ENCODE measurements at places on chromosomes 13 and 19. TPM values are rescaled to one million over a fixed set of nuclear protein-coding genes. Genes with fewer than 3 reads are reported as not detected.

TLE2 gene
- total RNA-seq: 2.4 TPM

ZNF99 gene
- total RNA-seq: not detected

DCT gene
- not detected for total RNA-seq

ZNF69 gene
- not detected for total RNA-seq

KCNJ14 gene
- 0.55 TPM for total RNA-seq

PRX gene
- 2.0 TPM for total RNA-seq

CBY2 gene
- total RNA-seq: not detected

GPR183 gene
- total RNA-seq: not detected

RASGRP4 gene
- not detected for total RNA-seq

NCR1 gene
- total RNA-seq: not detected

SLC15A1 gene
- not detected for total RNA-seq

RFX2 gene
- 10.0 TPM for total RNA-seq

DNA sequence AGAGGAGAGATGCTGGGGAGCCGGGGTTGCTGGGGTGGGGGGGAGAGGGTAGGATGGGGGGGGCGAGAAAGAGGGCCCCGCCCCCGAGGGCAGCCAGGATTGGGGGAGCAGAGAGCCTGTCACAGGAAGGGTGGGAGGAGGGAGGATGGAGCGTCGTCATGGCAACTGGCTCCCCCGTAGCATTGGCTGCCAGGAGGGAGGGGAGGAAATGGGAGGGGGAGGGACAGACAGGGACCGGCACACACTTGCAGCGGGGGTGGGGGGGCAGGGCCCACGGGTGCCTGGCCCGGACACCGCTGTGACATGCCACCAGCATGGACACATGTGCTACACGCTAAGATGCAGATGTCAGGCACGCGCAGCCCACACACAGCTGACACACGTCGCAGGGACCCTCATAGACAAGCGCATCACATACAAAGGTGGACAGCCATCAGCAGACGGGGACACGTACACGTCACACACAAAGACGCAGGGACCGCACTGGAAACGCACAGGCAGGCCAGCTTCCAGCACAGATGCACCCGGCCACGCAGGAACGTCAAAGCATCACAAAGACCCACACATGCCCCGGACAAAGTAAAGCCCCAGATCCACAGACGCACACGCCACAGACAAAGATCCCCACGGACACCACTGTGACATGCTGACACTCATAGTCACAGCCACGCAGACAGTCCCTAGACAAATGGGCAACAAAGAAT, at the start of gene LMTK3:
Gene LMTK3, minus strand, starts transcription at position 36 of the 704 bp plus-strand sequence. CDS start 259 bp downstream, outside the sequence.
- peak; percentile 22 for DNase-seq

- DNase-seq: no peak
Measured at GRCh38 chr19:29561601-29562000, 35.8 kb downstream of the VSTM2B start.

GRCh38 chr19:30682999-30683536, 310.9 kb downstream of the ZNF536 start:
- DNase-seq: peak; percentile 79

GRCh38 chr13:19845758-19846157, 17.7 kb downstream of the ZMYM5 start:
- peak; percentile 94 for DNase-seq

DNA sequence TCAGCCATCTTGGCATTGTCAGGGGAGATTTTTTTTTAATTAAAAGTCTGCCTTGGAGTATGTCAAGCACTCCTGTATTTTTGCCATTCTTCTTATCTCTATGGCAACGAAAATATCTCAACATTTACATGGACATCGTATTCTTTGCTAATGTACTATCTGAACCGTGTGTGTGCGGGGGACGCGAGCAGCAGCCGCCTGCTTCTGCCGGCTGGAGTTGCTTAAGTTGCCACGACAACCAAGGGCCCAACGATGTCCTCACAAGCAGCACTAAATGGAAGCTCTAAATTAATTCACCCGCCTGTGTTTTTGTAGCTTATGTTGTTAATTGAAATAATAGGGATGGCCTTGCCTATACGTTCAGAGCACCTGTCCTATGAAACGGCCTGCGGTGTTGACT, 309.5 kb downstream of the TEX29 start:
- DNase-seq: no peak

DNA sequence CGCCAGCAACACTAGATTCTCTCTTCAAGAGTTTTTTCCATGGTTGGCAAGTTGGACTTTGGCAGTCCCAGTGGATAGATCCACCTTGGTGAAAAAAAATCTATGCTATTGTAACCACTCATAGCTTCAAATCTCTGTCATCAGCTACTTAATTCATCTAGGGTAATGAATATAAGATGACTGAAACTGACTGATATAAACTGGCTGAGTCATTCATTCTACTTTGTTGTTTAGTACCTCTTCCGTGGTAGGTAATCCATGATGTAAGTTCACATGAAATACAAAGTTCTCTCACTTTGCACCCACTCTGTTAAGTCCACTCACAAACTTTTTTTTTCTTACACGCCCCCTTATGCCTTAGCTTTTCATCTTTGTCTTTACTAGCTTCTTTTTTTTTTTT, 1381.5 kb downstream of the SLITRK5 start:
- DNase-seq: no peak

DNA sequence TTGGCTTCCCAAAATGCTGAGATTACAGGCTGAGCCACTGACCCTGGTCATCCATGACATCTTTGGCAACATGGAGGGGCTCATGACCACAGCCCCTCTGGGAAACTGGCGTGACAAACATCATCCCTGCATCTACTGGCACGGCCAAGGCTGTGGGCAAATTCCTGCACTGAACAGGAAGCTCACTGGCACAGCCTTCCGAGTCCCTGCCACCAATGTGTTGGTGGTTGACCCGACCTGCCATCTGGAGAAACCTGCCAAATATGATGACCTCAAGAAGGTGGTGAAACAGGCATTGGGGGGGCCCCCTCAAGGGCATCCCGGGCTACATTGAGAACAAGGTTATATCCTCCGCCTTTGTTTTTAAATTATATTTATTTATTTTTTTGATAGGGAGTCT, 8.9 kb upstream of the ACP5 start:
- DNase-seq: no peak

DNA sequence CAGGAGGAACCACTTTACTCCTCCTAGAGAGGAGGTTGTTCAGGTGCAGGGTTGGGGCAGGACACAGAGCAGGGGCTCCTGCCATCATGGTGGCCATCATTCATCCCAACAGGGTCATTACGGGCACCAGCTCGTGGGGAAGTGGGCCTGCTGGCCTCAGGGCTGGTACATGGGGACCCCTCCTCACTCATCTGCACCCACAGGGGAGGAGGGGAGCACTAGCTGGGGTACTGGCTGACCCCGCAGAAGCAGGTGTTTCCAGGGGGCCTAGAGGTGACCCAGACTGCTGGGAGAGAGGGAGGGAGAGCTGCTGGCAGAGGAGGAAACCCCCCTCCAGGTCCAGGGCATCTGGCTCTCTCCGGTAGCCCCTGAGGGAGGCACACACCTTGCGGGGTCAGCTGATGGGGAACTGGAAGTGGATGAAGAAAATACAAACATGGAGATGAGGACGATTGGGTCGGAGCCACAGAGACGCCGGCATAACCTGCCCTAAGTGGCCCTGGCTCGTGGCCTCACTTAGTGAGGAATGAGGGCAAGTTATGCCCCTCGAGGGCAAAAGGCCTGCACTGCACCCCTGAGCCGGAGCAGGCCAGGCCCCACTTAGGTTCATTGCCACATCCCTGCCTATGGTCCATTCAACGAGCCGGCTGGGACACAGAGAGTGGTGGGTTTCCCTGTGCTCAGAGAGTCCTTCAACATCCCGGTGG, 76.2 kb downstream of the SOX1 start:
- no peak for DNase-seq

GRCh38 chr19:1027650-1028061, 1.2 kb downstream of the CNN2 start:
- DNase-seq: peak; percentile 23

DNA sequence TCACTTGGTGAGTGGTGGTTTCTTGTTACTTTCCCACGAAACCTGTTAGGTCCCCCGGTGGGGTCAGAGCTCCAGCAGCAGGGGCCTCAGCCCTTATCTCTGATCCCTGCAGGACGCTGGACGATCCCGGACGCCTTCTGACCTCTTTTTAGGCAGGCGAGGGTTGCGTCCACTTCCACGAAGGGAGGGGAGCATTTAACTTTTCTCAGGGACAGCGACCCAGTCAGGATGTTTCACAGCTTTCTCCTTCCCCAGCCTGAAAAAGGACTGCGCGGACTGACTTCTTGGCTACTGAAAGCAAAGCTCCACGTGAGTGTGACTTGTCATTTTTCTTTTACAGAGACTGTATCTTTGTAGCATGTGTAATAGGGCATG, 692 bp downstream of the ZNF234 start:
- DNase-seq: no peak

DNA sequence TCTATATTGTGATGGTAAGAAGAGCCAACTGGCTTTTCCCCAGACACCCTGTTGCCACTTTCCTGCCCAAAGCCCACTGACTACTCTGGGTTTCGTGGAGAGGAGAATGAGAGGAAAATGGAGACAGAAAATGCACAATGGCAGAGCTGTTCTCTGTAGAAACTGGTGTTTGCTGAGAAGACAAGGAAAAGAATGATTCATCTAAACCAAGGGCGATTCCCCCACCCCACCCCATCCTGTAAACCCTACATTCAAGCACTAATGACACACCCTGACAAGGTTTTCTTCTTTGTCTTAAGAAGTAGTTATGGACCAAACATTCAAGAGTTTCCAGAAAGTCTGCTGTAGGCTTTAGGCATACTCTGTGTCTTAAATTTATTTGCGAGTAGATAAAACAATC, 68.8 kb downstream of the DOCK9 start:
- DNase-seq: peak; percentile 46

DNA sequence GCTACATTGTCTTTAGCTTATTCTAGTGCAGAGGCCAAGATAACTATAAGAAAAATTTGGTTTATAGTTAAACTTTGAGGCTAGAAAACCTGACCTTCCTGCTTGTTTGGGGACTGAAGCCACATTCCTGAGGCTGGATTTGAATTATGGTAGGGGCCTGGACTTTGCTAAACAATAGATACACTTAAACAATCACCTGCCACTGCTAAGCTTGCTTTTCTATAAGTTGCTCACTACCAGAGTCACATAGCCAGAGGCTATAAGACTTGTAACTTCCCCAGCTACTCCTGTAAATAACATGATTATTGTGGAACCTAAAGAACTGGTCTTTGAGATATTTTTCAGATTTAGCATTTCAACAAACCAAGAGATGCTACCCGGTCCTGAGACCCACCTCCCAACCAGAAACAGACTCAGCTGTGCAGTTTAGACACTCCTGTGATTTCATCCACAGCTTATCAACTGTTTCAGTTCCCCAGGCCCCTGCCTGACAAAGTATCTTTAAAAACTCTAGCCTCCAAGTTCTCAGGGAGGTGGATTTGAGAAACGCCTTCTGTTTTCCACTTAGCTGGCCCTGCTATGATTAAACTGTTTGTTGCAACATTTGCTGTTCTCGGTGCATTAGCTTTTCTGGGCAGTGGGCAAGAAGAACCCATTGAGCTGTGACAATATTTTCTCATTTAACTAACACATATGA, 77.7 kb downstream of the MIPEP start:
- DNase-seq: no peak

DNA sequence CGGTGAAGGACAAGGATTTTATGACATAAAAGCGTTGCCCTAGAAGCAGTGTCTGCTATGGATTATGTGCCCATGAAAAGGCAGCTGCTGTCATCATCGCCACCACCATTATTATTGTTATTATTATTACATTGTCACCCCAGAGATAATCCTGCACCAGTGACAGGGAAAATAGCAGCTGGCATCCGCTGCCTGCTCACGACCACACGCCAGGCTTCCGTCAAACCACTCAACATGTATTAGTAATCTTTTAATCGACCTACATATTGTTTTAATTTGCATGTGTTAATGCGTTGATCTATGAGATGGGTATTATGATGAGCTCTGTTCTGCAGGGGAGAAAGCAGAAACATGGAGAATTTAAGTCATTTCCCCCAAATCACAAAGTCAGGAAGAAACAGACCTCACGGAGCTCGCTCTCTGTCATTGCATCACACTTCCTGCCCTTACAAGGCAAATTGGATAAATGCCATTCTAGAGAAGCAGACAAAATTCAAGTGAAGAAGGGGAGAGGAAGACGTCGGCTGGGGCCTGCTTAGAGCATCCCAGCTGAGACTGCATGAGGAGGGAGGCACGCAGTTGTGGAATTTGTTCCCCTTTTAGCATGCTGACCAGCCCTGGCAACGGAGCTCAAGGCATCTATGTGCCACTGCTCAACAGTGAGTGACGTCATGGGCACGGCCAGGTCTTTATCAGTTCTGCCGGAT, at the start of gene FFAR3:
Gene FFAR3, plus strand, starts transcription at position 594 of the 707 bp plus-strand sequence. CDS start 431 bp downstream, outside the sequence.
- no peak for DNase-seq

DNA sequence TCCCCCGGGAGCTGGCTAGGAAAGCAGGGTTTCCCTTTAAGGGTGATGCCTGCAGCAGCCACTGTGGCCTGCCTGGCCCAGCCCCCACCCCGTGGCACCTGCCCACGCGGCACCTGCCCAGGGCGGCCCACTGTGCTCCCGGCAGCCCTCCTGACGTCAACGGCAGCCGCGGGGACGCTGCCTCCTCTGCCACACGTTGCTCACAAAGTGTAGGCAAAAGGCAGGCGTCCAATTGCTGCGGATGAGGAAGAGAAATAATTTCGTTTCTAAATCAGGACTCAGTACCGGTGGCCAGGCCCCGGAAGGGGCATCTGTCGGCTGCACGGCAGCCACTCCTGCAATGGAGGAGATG, 122.3 kb downstream of the URI1 start:
- DNase-seq: no peak

DNA sequence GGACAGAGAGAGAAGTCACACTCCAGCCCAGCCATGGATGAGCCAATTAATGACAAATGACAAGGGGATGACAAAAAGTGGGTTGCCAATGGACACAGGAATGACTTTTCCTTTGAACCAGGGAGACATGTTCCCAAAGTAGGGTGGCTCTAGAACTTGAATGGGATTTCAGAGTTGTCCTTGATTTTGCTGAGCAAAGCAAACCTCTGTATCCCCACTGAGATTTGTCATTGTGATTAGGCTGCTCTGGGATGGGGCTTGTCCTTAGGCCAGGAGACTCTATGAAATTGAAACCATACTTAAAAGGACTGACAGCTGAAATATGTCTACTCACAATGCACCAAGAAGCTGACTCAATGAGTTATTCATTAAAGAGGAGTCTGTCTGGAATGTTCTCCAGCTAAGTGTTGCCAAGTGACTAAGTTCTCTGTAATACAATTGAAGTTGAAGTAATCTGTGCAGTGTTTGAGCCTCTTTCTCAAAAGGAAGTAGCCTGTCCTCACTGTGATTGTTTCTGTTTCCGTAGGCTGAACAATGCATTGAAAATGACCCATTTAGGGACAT, 69.0 kb upstream of the PCDH9 start:
- peak; percentile 36 for DNase-seq

DNA sequence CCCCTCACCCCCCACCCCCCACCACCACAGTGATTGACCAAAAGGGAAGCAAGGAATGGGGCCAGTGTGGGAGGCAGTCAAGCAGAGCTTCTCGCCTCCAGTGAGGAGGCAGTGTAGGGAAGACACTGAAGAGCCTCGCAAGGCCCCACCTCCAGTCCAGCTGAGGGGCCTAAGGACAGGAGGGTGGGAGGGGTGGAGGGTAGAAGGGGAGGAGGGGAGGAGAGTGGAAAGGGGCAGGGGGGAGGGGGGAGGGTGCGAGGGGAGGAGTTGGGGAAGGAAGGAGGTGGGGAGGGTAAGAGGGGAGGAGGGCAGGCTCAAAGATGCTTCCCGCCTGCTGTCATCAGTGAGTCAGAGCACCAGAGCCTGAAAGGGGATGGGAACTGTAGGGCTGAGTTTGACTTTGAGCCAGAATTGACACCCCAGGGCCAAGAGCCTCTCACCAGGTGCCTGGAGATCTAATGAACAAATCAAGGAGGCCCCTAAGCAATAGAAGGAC, 786.2 kb downstream of the UQCRFS1 start:
- peak; percentile 80 for DNase-seq

- DNase-seq: no peak
Measured at GRCh38 chr19:28358633-28359032, 854.3 kb downstream of the UQCRFS1 start.
